Astrocyte (in vitro differentiated cells and primary cell): ENCODE measurements at places on chromosomes 3 and 15.

DNA sequence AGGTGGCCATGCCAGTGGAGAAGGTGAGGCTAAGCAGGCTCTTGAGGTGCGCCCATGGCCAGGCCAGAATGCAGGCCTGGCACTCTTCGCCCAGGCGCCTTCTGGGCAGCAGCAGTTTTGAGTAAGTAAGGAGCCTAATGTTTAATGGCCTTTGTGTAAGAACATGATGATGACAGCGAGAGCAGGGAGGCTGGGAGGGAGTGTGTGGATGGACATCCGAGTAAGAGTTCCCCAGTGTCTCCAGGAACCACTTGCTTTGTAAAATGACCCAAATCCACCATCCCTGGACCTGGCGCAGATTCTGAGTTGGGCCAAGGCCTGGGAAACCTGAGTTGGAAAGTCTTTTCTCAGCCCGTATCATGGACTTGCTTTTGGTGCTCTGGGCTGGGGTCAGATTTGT is 24.1 kb downstream of the KLF13 start:
- H3K27me3 ChIP-seq, result no peaks in the 10 kb centered on the region
- H3K4me1 ChIP-seq, result peaks cover 22% of the 10 kb centered on the region
- H3K27ac ChIP-seq, result no peak overlapping the region
- no peak overlapping the region for H3K4me3 ChIP-seq
- H3K36me3 ChIP-seq, result no peaks in the 10 kb centered on the region

DNA sequence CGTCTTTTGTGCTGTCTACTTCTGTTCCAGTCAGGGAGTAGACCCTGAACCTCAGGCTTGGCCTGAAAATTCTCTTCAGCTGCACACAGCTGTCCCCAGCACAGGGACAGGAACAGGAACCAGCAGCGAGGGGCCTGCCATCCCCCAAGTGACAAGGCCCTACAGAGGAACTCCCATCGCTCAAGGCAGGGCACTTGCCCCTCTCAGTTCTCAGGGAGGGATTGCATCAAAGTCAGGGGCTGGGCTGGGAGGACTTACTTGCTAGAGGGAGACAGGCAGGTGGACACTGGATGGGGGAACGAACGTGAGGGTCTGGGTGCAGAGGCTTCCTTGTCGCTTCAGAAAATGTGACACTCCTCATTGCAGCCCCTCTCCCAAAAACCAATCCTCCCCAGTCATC is 163.6 kb downstream of the CHSY1 start:
- no peak overlapping the region for H3K27ac ChIP-seq
- peaks cover 19% of the 10 kb centered on the region for H3K4me1 ChIP-seq
- H3K4me3 ChIP-seq, result no peak overlapping the region
- peaks cover 3% of the 10 kb centered on the region for H3K27me3 ChIP-seq
- DNase-seq, result no peak

GRCh38 chr15:43198992-43199391 is 13.8 kb downstream of the CCNDBP1 start:
- DNase-seq, result no peak
- H3K4me1 ChIP-seq, result no peaks in the 10 kb centered on the region
- H3K27me3 ChIP-seq, result peaks cover 2% of the 10 kb centered on the region
- H3K36me3 ChIP-seq, result no peaks in the 10 kb centered on the region

- peaks cover 5% of the 10 kb centered on the region for H3K36me3 ChIP-seq
- no peak overlapping the region for H3K27ac ChIP-seq
- DNase-seq, result no peak
- H3K27me3 ChIP-seq, result no peaks in the 10 kb centered on the region
- peaks cover 22% of the 10 kb centered on the region for H3K4me1 ChIP-seq
- no peak overlapping the region for H3K4me3 ChIP-seq
Measured at GRCh38 chr15:59236394-59236793, 29.8 kb downstream of the LDHAL6B start.

DNA sequence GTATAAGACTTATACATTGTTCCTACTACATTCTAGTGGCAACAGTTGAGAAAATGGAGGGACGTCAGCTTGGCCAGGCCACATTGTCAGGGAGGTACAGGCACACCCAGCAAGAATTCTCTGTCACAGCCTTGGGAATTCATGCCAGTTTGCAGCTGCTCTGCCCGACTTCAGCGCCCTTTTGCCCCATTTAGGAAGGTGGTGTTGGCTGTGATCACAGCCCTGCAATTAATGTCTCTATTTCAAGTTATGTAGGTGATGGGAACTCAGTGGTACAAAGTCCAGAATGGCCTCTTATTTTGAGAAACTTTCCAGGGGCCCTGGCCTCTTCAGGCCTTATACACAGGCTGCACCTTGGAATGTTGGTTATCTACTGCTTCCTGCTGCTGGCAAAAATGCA is 26.7 kb downstream of the AMOTL2 start:
- no peaks in the 10 kb centered on the region for H3K27me3 ChIP-seq
- H3K4me3 ChIP-seq, result no peak overlapping the region
- H3K4me1 ChIP-seq, result peaks cover 5% of the 10 kb centered on the region
- no peak overlapping the region for H3K27ac ChIP-seq
- no peaks in the 10 kb centered on the region for H3K36me3 ChIP-seq

DNA sequence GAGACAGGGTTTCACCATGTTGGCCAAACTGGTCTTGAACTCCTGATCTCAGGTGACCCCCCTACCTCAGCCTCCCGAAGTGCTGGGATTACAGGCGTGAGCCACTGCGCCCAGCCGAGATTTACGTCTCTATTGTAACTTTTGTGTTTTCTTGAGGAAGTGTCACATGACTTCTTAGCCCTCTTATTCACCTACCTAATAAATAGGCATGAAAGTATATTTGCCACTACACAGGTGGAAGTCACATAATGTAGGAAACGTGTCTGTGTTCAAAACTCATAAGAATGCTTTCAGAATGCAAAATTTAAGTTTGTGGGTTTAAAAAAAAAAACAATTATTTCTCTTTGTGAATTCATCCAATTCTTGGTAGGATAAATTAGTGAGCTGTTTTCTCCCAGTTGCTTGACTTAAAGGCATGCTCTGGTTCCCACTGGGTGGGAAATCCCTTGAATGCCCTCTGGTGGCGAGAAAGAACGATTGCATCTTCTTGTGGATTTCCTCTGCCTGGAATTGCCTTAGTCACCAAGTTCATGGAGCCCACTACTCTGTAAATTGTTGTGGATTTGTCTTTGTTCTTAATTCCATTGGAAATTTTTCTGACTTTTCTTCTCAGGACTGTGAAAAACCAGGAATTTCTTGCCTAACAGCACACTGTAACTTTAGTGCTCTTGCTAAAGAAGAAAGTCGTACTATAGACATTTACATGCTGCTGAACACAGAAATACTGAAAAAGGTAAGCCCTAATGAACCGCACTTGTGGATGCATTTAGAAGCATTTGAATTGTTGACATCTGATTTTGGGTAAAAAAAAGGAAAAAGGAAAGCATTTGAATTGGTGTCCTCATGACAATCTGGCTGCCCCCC is 82.2 kb upstream of the CTDSPL start:
- H3K36me3 ChIP-seq, result no peaks in the 10 kb centered on the region
- DNase-seq, result peak; percentile 64
- peaks cover 58% of the 10 kb centered on the region for H3K27me3 ChIP-seq
- H3K27ac ChIP-seq, result no peak overlapping the region
- no peaks in the 10 kb centered on the region for H3K4me1 ChIP-seq

DNA sequence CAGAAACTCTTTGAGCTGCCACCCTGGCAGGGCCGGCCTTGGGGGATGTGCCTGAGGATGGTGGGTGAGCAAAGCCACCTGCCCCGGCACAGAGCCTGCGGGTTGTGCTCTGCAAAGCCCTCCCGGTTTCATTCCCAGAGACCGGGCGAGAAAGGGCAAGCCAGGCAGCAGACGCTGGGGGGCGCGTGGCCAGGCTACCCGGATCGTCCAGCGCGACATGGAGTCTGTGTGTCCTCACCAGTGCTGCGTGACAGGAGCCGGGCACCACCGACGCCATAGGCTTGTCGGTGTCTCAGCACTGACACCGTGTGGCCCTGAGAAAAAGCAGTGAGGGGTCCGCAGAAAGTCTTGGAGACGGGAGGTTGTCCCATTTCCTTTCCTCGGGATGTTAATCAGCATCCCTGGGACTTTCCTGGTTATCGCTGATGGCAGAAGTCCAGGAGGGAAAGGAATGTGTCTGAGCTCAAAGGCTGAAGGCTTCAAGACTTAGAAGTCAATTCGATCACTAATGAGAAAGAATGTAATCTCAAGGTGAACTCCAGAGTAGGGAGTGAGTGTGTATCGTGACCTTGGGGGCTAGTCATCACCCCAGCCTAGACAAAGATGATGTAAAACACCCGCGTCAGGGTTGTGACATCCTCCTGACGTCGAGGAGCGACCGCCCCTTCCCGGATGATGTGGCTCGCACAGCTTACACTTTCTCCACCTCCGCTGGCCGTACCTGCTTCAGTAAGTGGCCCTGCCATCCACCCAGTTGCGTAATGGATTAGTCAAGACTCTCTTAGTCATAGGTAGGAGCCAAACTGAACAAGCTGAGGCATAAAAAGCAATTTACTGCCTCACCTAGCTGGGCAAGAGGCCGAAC is 36.3 kb upstream of the PLA2G4E start:
- no peak overlapping the region for H3K27ac ChIP-seq
- H3K4me1 ChIP-seq, result no peaks in the 10 kb centered on the region
- no peaks in the 10 kb centered on the region for H3K36me3 ChIP-seq
- H3K4me3 ChIP-seq, result peak overlapping the region; percentile 30
- peaks cover 6% of the 10 kb centered on the region for H3K27me3 ChIP-seq
- DNase-seq, result peak; percentile 54

GRCh38 chr3:197926418-197926817 is 23.6 kb upstream of the RPL35A start:
- no peaks in the 10 kb centered on the region for H3K36me3 ChIP-seq
- no peaks in the 10 kb centered on the region for H3K27me3 ChIP-seq
- H3K4me1 ChIP-seq, result no peaks in the 10 kb centered on the region
- H3K4me3 ChIP-seq, result no peak overlapping the region
- no peak overlapping the region for H3K27ac ChIP-seq

DNA sequence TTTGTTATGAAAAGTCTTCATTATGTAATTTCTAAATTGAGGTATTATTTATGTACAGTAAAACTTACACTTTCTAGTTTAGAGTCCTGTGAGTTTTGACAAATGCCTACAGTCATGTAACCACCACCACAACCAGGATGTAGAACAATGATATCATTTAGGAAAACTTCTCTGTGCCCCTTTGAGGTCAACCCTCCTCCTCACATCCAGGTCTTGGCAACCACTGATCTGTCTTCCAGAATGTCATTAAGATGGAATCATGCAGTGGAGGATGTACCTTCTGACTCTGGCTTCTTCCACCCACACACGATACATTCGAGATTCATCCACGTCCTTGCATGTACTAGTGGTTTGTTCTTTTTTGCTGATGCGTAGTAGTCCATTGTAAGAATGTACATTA is 23.2 kb downstream of the MINAR1 start:
- H3K27ac ChIP-seq, result no peak overlapping the region
- no peak overlapping the region for H3K4me3 ChIP-seq
- no peaks in the 10 kb centered on the region for H3K27me3 ChIP-seq
- H3K36me3 ChIP-seq, result no peaks in the 10 kb centered on the region
- no peaks in the 10 kb centered on the region for H3K4me1 ChIP-seq

GRCh38 chr15:63226155-63226883 is 36.9 kb downstream of the RAB8B start:
- peaks cover 4% of the 10 kb centered on the region for H3K36me3 ChIP-seq
- no peak overlapping the region for H3K27ac ChIP-seq
- no peaks in the 10 kb centered on the region for H3K27me3 ChIP-seq
- peaks cover 6% of the 10 kb centered on the region for H3K4me1 ChIP-seq

DNA sequence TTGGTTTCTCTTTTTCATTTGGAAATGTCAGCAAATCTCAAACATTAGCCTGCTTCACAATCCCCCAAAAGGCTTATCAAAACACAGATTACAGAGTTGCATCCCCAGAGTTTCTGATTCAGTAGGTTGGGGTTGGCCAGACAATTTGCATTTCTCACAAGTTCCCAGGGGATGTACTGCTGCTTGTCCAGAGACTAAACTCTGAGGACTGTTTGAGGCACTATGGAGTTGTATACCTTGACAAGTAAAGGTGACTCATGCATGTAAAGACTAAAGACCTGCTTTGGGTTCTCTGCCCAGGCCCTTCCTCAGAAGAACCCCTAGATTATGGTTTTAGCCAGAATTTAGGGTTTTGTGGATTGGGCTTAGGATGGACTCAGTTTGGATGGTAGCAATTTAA is 151.1 kb upstream of the ARHGEF26 start:
- no peak for DNase-seq
- H3K4me3 ChIP-seq, result no peak overlapping the region
- no peaks in the 10 kb centered on the region for H3K4me1 ChIP-seq

DNA sequence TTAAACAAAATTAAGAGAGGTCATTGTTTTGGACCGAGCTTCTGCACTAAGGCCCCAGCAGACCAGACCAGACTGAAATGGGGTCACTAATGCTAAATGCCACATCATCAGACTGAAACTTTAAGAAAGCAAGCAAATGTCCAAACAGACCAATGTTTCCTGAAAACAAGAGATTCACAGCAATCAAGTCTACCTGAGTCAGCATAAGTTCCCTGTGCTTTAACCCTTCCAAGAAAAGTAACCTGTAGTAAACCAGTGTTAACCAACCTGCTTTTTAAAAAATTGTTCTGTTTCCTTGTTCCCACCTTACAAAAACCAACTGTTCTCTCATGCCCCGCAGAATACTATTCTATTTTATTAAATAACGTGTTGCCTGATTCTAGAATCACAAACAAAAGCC is 241.1 kb upstream of the GADL1 start:
- H3K4me1 ChIP-seq, result no peaks in the 10 kb centered on the region
- no peak overlapping the region for H3K27ac ChIP-seq
- no peak overlapping the region for H3K4me3 ChIP-seq
- no peaks in the 10 kb centered on the region for H3K36me3 ChIP-seq
